NCI-H526 treated with DMSO at 0.1 percent for 48 hours (cell line): ENCODE measurements at places on chromosomes 12 and 14.

GRCh38 chr14:59130462-59130861 is 58.0 kb upstream of the DAAM1 start:
- no peak for DNase-seq

GRCh38 chr12:8890313-8891085 is 23.8 kb upstream of the PHC1 start:
- DNase-seq: peak; percentile 7

DNA sequence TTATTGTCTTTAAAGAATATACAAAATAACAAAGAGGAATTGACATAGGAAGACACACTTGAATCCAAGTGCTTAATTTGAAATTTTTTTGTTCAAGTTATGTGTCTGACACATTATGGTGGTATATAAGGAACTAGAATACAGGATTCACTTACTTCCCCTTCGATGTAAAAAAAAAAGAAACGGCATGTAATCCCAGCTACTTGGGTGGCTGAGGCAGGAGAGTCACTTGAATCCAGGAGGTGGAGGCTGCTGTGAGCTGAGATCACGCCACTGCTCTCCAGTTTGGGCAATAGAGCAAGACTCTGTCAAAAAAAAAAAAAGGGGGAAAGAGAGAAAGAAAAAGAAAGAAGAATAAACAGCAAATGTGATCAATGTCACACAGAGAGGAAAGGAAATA is 8.9 kb downstream of the CLEC12A start:
- no peak for DNase-seq

DNA sequence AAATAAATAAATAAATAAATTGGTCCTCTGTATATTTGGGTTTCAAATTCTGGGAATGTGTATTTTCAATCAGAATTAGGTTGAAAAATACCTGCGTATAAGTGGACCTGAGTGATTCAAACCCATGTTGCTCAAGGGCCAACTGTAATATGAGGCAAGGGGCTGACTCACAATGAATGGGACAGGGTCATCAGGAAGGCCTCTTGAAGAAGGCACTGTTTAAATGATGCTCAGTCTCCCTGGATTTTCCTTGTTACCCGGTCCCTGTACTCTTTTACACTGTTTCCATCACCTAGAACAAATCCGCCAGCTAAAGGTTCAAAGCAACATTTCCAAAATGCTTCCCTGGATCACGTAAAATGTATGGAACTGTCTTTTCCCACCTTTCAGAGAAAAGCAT is 3.8 kb downstream of the PSMB5 start:
- no peak for DNase-seq

- DNase-seq: no peak
These were observed 31.0 kb downstream of the SLC25A29 start for GRCh38 chr14:100275214-100275613.

DNA sequence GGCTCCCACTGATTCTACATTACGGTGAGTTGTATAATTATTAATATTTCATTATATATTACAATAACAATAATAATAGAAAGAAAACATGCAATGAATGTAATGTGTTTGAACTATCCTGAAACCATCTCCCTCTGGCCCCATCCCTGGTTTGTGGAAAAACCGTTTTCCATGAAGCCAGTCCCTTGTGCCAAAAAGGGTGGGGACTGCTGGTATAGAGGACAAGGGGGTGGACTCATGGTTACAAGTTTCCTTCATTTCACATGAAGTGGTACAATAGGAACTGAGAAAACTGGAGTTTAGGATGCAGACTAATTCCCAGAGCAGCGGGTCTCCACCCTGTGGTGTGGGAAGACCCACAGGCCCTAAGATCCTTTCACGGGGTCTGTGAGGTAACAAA is 3.0 kb upstream of the C1RL start:
- DNase-seq: no peak

DNA sequence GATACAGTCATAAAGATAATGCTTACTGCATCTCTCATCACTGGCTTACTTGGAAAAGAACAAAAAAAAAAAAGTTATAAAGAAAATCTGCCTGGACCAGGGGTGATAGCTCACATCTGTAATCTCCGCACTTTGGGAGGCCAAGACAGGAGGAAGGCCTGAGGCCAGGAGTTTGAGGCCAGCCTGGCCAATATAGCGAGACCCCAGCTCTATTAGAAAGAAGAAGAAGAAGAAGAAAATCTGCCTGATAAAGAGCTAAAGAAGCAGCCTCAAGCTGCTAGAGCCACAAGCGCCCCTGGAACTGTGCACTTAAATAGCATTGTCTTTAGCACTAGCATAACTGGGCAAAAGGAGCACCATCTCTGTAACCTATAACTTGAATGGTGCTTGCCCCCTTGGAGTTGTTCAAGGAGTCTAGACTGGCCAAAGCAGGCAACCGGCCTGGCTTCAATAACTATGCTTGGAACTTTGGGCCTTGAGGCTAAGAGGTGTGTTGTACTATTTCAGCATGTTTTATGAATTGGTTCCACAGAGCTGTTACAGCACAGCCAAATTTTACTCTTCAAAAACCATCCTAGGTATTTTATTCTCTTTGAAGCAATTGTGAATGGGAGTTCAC is 53.2 kb downstream of the SINHCAF start:
- no peak for DNase-seq

DNA sequence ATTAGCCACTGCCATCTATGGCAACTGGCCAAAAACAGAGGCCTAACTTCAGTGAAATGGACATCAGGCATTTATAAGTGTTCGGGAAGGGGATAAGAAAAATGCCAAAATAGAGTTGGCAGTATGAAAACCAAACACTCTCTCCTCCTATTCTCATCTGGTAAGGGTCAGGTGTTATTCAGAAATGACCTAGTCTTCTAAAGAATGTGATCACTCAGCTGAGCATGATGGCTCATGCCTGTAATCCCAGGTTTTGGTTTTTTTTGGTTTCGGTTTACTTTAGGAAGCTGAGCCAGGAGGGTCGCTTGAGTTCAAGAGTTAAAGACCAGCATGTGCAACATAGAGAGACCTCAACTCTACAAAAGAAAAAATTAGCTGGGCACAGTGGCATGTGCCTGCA is 170.3 kb downstream of the GRIN2B start:
- DNase-seq: no peak

GRCh38 chr14:29569194-29569593 is 358.5 kb downstream of the PRKD1 start:
- DNase-seq: no peak
